HS-5 (cell line): ENCODE measurements at places on chromosomes 12 and 14.

- DNase-seq, result no peak
Observed at GRCh38 chr12:92845329-92845728, 83.8 kb downstream of the EEA1 start.

GRCh38 chr14:35851823-35852222 is 25.7 kb downstream of the BRMS1L start:
- no peak for DNase-seq

DNA sequence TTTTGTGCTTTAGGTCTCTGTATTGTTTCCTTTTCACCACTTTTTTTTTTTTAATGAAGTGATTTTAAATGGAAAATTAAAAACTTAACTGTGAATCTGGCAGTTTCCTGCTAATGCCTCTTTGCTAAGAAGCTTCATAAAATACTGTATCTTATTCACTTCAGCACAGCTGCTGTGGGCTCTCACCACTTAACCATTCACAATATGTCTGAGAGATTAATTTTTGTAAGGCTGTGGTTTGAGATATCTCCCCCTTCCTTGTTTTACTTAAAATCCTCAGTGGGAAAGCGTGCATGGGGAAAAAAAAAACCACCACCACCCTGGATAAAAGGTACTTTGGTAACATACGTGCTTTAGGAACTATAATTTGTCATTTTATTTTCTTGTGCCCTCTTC is 115.9 kb downstream of the ETV6 start:
- DNase-seq, result no peak

GRCh38 chr12:56476143-56476542 is 7.8 kb downstream of the SPRYD4 start:
- no peak for DNase-seq

DNA sequence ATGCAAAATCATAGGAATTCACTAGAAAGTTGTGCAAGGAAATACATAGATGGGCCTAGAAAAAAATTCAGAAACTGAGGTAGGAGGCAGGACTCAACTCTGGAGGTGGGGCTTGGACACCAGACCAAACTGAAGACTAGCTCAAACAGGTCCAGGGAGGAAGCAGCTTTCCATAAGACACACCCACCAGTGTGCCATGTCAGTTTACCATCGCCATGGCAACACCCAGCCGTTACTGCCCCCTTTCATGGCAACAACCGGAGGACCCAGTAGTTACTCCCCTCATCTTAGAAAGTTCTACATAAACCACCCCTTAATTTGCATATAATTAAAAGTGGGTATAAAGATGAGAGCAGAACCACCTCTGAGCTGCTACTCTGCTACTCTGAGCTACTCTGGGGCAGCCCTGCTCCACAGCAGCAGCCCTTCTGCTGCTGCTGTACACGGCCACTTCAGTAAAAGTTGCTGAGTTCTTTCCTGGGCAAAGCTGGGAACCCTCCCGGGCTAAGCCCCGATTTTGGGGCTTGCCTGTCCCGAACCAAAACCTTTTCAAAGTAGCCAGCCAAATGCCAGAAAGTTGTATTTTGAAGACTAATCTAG is 30.8 kb upstream of the NINJ2 start:
- no peak for DNase-seq

- no peak for DNase-seq
Observed at GRCh38 chr14:98704441-98704840, 567.6 kb downstream of the BCL11B start.

DNA sequence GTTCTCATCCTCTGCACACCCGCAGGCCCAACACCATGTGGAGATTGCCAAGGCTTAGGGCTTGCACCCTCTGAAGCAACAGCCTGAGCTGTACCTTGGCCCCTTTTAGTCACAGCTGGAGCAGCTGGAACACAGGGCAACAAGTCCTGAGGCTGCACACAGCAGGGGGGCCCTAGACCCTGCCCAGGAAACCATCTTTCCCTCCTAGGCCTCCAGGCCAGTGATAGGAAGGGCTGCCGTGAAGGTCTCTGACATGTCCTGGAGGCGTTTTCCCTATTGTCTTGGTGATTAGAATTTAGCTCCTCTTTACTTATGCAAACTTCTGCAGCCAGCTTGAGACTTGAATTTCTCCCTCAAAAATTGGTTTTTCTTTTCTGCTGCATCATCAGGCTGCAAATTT is 373.5 kb upstream of the CLEC14A start:
- DNase-seq, result no peak

DNA sequence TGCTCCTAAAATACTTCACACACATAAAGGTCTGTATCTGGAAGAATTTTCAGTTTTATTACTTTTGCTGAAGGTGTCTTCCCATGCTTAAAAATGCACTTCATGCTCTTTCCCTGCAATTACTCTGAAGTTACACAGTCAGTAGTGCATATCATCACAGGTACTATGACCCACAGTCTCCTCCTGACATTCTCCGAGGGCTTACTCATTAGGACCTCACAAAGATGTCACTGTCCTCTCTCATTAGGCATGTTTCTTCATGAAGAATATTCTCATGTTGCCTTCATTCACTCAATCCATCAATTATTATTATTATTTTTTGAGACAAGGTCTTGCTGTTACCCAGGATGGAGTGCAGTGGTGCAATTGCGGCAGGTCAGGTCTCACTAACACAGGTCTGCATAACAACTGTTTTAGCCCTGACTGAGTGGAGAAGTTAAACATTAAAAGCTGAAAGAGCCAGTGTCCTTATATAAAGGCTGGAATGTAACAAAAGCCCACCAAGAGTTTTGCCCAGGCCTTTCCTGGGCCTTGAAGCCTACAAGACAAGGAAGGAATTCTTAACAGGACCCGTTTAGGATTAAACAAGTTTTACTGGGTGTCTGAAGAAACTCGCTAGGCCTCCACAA is 119.5 kb upstream of the WSCD2 start:
- DNase-seq, result no peak

DNA sequence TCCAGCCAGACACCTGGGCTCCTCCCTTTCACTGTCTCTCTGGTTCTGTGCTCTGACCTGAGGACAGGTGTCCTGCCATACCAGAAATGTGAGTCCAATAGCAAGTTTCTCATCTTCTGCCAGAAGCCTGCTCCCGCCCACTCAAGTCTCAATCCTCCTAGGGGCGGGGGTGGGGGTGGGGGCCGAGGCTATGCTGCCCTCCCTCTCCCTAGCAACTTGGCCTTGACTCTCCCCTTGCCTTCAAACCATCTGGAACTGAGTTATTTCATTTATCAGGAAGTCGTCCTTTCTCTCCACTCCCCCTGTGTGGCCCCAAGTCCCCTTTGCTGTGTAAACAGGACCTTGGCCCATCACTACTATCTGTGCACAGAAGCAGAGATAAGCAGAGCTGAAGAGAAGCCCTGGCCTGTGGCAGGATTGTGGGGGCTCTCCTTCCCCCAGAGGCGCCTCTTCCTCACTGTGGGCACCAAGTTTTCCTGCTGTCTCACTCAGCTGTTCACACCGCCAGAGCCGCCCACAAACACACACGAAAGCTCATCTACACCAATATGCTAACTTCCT is 117.1 kb downstream of the DPF3 start:
- DNase-seq, result no peak

DNA sequence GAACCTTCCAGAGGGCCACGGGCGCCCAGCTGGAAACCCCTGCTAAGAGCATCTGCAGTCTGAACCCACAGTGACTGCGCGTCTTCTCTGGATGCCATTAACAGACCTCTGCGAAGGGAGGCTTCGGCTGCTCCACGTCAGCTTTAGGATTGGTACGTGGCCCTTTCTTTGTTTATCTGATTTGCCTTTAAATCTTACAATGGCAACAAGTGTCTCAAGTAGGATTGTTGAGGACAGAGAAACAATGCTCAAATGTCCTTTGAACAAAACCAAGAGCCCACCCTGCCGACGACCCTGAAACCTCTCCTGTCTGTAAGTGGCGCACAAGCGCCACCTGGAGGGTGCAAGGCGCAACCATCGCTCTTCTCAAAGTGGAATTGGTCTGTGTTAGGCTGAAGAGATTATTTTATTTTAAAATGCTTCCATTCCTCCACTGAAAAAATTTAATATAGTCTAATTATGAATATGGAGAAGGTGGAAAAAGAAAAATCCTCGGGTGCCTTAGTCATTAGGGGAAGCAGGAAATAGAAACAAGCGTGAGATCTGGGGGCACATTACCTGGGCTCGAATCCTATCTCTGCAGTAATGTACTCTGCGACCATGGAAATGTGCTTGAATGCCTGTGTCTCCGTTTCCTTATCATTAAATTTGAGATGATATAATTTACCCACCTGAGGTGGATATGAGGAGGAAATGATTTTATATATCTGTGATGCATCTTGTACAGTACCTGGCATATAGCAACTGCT is 82.6 kb upstream of the PTPRB start:
- DNase-seq, result no peak

- no peak for DNase-seq
Observed at GRCh38 chr14:96051231-96051630, 12.1 kb downstream of the C14orf132 start.

GRCh38 chr12:117093918-117094630 is 5.1 kb downstream of the TESC start:
- no peak for DNase-seq

DNA sequence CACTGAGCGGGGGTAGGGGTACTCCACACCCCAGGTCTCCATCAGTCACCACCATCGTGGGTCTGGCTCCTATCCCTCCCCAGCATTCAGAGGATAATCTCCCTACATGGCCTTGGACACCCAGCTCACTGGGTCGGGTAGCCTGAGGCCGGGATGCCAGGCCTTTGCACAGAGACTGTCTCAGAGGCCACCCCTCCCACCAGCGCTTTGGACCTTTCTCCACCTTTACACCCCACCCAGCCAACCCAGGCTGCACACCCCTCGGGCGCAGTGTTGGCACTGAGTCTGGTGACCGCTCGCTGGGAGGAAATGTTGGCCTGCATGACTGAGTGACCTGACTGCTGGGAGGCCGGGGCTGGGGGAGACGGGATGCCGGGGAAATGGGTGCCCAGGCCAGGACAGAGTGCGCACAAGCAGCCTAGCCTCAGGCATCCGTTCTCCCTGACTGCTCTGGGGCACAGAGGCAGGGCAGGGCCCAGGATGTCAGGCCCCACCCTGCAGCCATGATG is 10.6 kb upstream of the LBHD2 start:
- no peak for DNase-seq

DNA sequence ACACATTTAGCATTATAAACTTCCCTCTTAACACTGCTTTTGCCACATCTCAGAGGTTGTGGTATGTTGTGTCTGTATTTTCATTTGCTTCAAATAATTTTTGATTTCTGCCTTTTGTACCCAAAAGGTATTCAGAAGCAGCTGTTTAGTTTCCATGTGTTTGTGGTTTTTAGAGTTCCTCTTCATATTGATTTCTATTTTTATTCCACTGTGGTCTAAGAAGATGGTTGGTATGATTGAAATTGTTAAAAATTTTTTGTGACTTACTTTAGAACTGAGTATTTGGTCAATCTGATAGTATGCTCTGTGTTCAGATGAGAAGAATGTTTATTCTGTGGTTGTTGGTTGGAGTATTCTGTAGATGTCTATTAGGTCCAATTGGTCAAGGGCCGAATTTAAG is 76.4 kb downstream of the IFNG-AS1 start:
- no peak for DNase-seq

GRCh38 chr14:61399365-61399764 is 78.0 kb downstream of the PRKCH start:
- no peak for DNase-seq
